ENCODE measurements at places on chromosomes 16 and 17.

GRCh38 chr17:13393841-13394710, 207.7 kb downstream of the HS3ST3A1 start:
- no peak for DNase-seq

- no peak for DNase-seq
These were observed 16.0 kb upstream of the DLX4 start for GRCh38 chr17:49952912-49953497.

- DNase-seq: no peak
These were observed 60.2 kb downstream of the TEX2 start for GRCh38 chr17:64202683-64203344.

GRCh38 chr16:90084215-90084950, 7.3 kb upstream of the PRDM7 start:
- no peak for DNase-seq
